ENCODE measurements at places on chromosomes 1 and 21. TPM values are rescaled to one million over a fixed set of nuclear protein-coding genes. Genes with fewer than 3 reads are reported as not detected.

The CCDC27 gene
- total RNA-seq, result not detected

The UMODL1 gene
- not detected for total RNA-seq

The KIF2C gene
- 49.1 TPM for total RNA-seq

The NCMAP gene
- total RNA-seq, result not detected

The GPR25 gene
- total RNA-seq, result not detected

The PLA2G2A gene
- not detected for total RNA-seq

The KANK4 gene
- not detected for total RNA-seq
